CD4-positive, alpha-beta T cell (primary cell): ENCODE measurements at places on chromosomes 2 and 18.

DNA sequence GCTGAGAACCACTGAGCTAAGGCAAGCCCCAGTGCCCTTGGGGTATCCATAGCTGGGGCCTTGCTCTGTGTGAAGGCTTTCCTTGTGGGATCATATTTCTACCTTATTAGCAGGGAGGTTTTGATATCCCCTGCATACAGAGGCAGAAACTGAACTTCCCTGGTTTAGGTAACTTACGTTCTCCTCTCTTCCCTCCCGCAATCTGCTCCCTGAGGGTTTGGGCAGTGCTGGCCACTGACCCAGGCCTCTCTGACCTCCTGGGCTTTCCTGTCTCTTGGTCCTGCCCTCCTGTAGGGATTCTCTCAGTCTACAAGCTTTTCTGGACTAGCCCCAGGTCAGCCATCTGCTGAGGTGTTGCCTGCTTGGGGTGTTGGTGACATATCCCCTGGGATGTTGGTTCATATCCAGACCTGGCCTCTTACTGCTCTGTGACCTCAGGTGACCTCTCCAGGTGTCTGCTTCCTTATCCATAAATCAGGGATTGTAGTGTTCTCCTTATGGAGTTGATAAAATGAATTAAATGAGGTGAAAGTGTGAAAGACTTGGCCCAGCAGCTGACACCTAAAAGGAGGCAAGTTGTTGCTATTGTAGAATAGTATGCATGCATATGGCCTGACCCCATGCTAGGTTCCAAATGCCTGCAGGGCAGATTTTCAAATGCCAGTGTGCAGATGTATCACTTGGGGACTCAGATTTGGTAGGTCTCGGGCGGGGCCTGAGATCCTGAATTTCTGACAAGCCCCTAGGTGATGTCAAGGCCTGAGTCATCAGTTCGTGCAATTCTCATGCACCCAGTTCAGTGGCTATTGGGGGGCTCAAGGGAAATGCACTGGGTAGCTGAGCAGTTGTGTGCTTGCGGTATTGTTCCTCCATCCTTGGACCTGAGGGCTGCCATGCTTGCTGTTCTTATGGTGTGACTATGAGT lies 106.6 kb downstream of the FHOD3 start:
- no peak for DNase-seq

DNA sequence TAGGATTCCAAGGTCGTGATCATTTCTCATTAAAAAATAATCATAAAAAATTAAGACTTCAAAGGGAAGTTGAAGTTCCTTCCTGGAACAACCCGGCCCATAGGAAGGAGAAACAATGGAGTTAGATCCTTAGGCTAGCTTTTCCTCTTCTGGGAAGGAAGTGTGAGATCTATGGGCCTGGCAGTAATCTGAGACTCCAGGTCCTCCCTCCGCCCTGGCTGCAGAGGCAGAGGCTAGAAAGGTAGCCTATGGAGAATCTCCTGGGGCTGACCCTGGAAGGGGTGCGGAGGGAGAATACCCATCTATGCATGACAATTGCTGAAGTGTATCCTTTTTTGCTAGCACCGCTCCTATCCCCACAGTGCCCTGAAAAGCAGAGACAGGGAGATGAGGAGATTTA lies 37.9 kb downstream of the TRIB2 start:
- no peak for DNase-seq

GRCh38 chr2:26679867-26680266 lies 12.7 kb upstream of the KCNK3 start:
- DNase-seq: no peak

DNA sequence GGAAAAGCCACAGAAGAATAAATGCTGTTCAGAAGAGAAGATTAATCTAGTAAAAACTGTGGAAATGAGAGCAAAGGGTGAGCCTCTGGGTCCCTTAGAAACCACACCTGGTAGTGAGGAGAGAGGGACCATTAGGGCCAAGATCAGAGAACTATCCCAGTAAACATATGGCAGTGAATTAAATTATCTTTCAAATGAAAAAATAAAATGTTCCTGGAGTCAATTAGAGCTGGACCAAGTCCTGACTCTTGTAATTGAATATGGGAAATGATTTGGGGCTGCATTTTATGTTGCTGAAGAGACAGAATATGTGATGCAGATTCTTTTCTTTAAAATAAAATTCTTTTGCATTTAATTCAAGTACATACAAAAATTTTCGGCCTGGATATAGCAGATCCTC lies 62.2 kb upstream of the PAX3 start:
- DNase-seq: no peak

GRCh38 chr2:107743274-107743673 lies 83.4 kb upstream of the RGPD4 start:
- DNase-seq: no peak

GRCh38 chr2:156322051-156322685 lies 10.4 kb downstream of the NR4A2 start:
- no peak for DNase-seq

GRCh38 chr2:227507963-227508362 lies 36.0 kb downstream of the AGFG1 start:
- DNase-seq: no peak

GRCh38 chr18:24976502-24976901 lies 375.5 kb downstream of the ZNF521 start:
- DNase-seq: no peak

GRCh38 chr2:181682795-181683517 lies 2.6 kb upstream of the NEUROD1 start:
- DNase-seq: no peak

DNA sequence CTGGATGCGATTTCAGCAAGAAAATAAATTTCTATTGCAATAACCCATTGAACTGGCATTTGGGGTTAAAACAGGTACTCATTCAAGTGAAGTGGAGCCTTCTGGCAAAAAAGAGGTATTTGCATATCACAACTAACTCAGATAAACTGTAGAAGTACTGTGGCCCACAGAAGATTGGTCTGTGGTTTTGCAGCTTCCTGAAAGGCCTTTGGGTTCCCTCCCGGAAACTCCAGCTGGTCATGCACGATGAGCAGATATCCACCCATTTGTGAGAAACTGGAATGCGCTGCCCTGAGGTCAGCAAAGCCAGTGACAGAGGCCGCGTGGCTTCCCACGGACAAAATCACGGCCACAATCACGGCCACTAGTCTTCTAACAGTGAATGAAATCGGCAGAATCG lies 106.3 kb downstream of the EPHA4 start:
- DNase-seq: no peak

DNA sequence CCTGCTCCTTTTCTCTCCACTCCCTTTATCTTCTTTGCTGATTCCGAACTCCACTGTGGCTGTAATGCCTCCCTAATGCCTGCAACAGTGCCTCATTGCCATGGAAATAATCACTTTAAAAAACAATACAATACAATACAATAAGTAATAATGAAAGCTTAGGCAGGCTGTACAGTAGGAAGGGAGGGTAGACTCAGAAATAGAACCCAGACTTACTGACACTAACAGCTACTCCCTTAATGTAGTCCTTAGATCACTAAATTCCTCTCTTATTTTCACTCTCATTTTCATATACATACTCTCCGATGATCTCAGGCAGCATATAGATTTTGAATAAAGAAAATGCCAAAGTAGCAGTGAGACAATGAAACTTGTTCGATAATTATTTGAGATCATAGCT lies 70.2 kb downstream of the DLGAP1 start:
- no peak for DNase-seq

- DNase-seq: no peak
Observed at GRCh38 chr2:192155511-192156118, 39.1 kb downstream of the TMEFF2 start.

- DNase-seq: no peak
Observed at GRCh38 chr2:39667104-39667885, 1.6 kb downstream of the TMEM178A start.

GRCh38 chr2:236768393-236769140 lies 198.9 kb downstream of the ACKR3 start:
- DNase-seq: no peak

DNA sequence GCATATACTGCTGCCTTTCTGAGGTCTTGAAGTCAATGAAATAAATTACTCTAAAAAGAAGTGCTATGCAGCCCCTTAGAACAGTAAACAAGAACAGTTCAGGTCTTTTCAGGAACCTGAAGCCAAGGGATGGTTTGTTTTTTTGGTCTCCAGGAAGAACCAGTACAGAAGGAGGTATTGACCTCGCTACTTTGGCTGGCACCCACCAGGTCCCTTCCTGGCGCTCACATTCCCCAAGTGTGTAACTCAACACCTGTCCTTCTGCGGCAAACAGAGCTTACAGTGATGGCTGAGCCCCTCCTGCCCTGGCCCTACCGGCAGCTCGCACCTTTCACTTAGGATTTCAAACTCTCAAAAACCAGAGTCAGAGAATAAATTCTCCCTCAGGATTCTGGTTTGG lies 51.9 kb downstream of the SETBP1 start:
- DNase-seq: no peak
